ENCODE measurements at places on chromosomes 2 and 18.

DNA sequence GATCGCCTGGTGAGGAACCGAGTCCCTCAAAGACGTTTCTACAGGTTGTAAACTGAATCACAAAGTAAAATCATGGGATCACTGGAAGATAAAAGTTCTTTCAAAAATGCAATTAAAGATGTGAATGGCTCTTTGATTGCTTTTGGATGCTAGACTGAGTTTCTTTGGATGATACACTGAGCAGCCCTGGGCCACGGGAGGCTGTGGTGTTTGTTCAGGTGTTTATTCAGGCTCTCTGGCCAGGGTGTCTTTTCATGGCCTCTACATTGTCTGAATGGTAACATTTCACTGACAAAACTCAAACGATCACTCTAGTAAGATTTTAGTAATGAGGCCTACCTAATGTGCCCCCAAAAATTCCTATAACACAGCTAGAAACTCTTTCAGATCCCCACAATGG lies 48.4 kb upstream of the SPATS2L start:
- no peak for DNase-seq

GRCh38 chr2:158142165-158142564 lies 40.5 kb downstream of the UPP2 start:
- DNase-seq = no peak

DNA sequence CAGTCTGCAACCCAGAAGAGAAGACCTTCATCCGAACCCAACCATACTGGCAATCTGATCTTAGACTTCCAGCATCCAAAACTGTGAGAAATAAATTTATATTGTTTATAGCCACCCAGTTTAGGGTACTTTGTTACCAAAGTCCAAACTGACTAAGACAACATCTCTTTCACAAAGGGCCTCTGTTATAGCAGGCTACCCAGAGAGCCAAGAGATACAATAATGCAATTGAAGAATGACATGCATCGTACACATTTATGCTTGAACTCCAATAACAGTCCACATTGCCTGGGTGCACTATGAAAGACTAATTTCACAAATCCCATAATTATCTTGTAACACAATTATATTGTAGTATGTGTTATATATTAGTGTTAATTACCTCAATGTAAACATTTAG lies 39.1 kb upstream of the ANKRD44 start:
- DNase-seq = no peak

DNA sequence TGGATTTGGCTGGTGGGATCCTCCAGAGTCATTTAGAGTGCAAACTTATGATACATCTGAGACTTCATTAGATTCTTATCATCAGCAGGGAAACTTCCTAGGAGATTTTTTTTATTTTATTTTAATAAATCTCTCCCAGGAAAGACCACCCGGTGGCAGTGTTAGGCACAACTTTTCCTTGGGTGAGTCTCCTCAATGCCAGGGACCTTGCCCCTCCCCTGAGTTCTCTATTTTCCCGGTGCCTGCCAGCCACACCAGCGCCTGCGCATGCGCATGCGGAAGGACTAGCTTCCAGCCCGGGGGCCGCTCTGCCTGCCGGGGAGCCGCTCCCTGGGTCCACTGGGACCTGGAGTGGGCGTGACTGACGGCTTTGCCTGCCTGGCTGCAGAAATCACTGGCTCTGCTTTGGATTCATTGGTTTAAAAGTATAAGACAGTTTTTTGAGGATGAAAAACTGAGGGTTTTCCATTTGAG lies 86.6 kb downstream of the TMEM182 start:
- no peak for DNase-seq

DNA sequence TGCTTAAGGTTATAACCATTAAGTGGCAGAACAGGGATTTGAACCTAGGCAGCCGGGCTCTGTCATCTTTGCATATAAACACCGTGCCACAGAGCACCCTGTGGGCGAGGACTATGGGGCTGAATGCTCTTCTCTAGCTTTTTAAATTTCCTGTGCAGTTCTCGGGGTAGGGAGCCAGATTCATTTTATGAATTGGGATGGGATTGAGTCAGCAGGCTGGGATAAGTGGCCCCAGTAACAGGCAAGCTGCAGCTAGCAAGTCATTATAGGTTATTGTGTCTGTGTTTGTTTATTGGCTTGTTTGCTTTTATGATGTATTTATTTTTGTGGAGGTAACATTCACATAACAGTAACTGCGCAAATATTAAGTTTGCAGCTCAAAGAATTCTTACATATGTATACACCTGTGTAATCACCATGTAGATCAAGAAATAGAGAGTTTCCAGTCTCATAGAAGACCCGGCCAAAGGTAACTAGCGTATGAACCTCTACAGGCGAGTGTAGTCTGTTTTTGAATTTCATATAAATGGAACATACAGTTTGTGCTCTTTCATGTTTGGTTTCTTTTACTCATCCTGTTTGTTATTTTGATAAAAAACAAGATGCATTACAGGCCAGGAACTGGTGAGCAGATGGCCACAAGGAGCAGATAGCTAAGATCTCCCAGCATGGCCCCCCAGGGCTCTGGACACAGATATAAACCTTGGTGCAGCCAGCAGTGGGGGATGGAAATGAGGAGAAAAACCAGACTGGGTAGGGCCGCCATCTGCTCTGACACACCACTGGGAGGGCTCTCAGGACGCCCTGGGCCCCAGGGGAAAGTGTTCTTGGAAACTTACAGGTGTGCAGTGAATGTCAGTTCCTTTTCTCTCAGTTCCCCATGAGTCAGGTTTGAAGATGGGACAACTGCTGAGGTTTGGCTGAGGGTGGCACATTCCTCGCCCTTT lies 49.2 kb upstream of the GPR155 start:
- no peak for DNase-seq

DNA sequence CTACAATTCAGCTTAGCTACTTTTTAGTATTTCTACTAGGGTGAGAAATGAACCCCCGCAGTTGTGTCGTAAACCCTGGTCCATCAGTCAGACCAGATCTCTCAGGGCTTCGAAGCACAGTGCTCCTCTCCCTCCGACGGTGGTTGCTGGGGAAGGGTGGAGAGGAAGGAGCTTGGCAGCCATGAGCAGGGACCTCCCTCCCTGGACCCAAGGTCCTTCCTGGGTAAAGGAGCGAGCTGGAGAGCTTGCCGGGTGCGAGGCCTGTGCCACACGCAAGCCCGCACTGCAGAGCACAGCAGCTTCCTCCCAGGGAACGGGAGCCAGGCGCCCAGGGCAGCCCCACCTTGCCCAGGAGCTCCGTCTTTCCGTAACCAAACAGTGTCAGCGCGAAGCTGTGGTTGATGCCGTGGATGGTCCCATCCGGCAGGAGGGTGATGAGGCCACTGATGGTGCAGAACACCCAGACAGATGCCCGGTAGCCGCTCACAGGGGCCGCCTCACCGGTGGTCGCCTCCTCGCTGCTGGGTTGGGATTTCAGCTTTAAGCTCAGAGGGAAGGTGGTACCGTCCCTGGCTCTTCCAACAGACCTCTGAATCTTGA lies 12.5 kb downstream of the PASK start:
- DNase-seq = no peak

DNA sequence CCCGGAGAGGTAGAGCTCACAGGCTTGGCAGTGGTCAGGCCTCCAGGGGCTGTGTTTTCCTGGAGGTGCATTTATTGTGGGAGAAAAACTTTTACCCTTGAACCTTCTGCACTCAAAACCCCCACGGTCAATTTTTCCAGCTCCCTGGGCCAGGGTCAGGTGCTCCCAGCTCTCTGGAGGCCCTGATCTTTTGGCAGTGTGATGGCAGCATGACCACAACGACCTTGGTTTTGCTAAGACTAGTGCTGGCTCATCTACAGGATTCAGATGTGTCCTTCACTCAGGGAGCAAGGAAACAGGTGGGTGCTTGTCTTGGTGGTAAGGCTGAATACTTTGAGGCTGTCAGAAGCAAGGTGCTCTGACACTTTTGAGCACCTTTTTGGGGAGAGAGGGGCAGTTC lies 92.3 kb downstream of the CCDC93 start:
- no peak for DNase-seq

Data from Panc1 (cell line).